Naive thymus-derived CD4-positive, alpha-beta T cell (primary cell): ENCODE measurements at places on chromosomes 3 and 15. TPM values are rescaled to one million over a fixed set of nuclear protein-coding genes. Genes with fewer than 3 reads are reported as not detected.

The PLAAT1 gene
- not detected for total RNA-seq

DNA sequence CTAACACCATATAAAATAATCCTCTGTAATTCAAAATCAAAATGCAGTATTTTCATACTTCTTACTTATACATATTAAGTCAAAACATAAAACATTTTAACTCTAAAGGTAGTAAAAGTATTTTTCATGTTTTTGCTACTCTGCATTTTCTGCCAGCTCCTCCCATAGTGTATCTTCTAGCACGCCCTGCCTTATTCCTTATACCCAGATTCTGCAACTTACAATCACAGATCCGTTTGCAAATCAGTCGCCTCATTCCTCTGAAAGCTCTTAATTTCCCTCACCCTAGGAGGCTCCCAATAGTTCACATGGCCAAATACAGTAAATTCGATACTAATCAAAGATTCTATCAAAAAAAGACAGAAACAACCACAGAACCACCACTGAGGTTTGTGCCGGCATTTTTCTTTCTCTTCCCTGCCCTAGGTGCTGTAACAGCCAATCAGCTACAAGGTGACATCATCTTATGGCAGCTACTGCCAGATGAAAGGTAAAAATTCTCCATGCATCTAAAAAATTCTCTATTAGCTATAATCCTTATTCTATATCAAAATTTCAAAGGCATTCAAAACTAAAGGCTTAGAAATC is 72.9 kb downstream of the CLASP2 start:
- H3K36me3 ChIP-seq: no peaks in the 10 kb centered on the region
- peak overlapping the region; percentile 29 for H3K27ac ChIP-seq

GRCh38 chr3:63912768-63913588 is 795 bp upstream of the SCAANT1 start:
- peak overlapping the region; percentile 46 for H3K4me3 ChIP-seq
- peaks cover 16% of the 10 kb centered on the region for H3K36me3 ChIP-seq
- H3K4me1 ChIP-seq: peaks cover 15% of the 10 kb centered on the region
- peak overlapping the region; percentile 96 for H3K27ac ChIP-seq
- peak; percentile 1 for DNase-seq

The SUCLG2 gene
- 75.9 TPM for total RNA-seq

The MELTF gene
- 0.86 TPM for total RNA-seq
